Smooth muscle cell of bladder (primary cell): ENCODE measurements at places on chromosomes 6 and 20. TPM values are rescaled to one million over a fixed set of nuclear protein-coding genes. Genes with fewer than 3 reads are reported as not detected.

The TFEB gene
- 1.8 and 2.6 TPM in 2 replicates for total RNA-seq

The GRM1 gene
- under 0.01 TPM in 2 replicates for total RNA-seq

The POLR3F gene
- total RNA-seq: 10.7 and 10.9 TPM in 2 replicates

The PXDC1 gene
- 40.7 and 49.5 TPM in 2 replicates for total RNA-seq

The MUC21 gene
- not detected in 2 replicates for total RNA-seq
